ENCODE measurements at places on chromosomes 16 and 17.

DNA sequence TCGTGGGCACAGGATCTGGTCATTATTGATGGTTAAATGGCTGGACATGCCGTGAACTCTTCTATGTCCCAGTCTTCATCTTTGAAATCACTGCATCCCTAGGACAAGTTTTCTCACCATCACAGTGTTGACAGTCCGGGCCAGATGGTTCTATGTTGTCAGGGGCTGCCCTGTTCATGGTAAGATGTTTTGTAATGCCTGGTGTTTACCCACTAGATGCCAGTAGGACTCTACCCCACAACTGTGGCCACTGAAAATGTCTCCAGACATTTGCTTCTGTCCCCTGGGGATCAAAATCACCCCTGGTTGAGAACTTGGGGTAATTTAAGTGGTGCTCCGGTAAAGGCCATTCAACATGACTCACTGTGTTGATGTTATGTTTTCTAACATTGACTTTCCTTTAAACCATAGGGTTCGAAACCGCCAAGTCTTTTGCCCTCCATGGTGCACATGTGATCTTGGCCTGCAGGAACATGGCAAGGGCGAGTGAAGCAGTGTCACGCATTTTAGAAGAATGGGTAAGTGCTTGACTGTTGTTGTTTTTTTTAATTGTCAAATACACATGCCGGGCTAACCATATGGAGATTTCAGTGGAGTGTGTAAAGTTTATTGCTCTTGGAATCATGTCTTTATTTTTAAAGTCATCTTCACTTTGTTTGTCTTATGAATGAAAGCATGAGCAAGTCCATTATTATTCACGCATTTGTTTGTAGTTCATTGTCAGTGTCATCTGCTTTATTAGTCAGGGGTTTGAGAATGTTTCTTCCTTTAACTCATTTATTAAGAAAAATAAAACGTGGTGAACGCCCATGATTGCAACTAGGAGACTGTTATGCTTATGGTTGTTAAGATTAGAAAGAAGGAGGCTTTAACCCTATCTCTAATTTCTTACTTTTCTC, 64.6 kb downstream of the WWOX start:
- no peak for DNase-seq

GRCh38 chr17:77274096-77274845, 133.5 kb downstream of the SEC14L1 start:
- no peak for DNase-seq

- DNase-seq = no peak
Observed at GRCh38 chr17:6429266-6429665, 5.7 kb downstream of the AIPL1 start.

GRCh38 chr17:71959154-71959553, 161.7 kb upstream of the SOX9 start:
- no peak for DNase-seq

DNA sequence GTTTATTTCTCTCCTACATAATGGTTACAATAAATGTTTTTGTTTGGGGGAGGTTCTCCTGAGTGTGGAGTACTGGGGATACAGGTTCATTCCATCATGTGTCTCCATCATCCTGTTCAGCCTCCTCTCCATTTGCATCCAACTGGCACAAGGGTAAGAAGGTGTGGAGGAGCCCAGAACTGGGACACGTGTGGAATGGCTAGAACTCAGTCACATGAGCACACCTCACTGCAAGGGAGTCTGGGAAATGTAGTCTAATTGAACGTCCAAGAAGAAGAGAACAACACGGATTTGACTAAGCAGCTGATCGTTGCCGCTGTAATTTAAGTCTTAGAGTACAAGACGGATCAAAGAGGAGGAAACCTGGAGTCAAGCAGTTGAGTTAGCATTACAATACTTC, 6.1 kb downstream of the OR1A1 start:
- DNase-seq = no peak

DNA sequence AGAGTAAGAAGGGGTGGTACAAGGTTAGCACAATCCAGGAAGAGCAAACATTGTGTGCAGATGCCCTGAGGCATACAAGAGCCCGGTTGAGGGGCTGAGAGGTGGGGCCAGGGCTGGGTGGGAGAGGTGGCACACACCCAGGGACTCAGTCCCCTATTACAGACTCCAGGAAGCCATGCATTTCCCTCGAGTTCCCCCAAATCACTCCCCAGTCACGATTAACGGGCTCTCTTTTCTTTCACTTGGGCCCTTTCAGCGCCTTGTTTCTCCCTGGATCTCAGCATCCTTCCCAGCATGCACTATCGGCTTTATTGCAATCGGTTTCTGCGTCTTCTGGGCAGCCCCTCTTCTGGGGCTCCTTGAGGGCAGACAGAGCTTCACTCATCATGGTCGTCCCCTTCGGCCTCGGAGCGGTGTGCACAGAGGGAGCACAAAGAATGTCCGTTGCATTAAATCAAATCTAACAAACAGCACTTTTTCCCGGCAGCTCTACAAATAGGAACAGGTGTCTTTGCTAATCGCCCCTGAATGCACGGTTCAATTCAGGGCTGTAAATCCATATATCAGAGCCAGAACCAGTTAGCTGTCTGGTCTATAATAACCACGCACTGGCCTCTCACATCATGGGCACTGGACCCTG, 184.6 kb upstream of the HSBP1 start:
- no peak for DNase-seq
